Kidney tubule cell (primary cell): ENCODE measurements at places on chromosomes 3 and 15.

GRCh38 chr15:56815247-56815646 is 81.9 kb upstream of the ZNF280D start:
- no peak for DNase-seq

DNA sequence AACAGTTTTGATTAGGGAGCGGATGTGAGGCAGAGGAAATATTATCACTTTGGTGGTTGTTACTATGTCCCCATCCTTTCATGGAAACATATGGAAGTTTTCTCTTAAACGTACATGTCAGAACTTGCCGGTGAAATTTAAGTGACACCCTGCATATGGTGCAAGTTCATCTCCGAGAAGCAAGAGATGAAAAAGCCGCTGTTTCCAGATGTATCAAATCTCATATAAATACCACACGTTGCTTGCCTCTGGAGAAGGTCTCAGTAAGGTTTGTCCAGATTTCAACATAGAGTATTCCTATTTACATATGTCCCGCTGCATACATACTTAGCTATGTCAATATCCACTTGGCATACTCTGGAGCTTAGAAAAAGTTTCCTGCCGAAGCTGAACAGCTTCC is 172.2 kb upstream of the ICE2 start:
- DNase-seq: no peak

- no peak for DNase-seq
Observed at GRCh38 chr15:94579286-94579685, 347.9 kb downstream of the MCTP2 start.

DNA sequence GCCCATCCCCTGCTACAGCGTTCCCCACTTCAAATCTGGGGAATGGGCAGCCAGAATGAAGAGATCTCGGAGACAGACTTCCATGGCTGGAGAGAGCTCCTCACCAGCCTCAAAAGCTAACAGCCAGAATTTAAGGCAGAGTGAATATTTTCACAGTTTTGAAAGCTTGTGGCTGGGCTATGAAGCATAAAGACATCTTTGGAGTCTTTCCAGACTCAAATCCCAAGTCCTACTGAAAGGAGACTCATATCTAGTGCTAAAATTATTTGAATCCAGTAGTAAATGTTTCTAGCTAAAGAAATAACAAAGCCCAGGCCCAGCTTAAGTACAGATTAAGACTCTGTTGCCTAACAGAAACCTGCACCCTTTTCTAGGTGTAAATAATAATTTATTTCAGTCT is 628.4 kb upstream of the ALCAM start:
- no peak for DNase-seq
